ENCODE measurements at places on chromosomes 4 and X.

DNA sequence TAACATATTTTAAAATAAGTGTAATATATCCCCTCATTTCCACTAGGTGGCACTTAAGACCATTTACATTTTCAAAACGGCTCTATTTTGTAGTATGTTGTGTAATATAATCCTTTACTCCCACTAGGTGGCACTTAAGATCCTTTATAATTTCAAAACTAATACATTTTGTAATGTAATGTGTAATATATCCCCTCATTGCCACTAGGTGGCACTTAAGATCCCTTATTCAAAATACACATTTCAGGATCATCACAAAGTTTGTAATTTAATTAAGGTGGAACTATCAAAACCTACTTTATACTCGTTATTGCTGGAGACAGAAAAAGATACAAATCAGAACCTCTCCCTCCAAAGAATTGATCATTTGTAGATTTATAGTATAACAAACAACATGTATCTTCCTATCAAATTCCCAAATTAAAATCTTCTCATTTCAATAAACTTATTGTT, 132.5 kb downstream of the ARHGAP6 start:
- DNase-seq: peak; percentile 78

GRCh38 chrX:825991-826390, 195.4 kb downstream of the SHOX start:
- peak; percentile 89 for DNase-seq

GRCh38 chr4:821181-821591, 4.7 kb downstream of the CPLX1 start:
- DNase-seq: no peak

DNA sequence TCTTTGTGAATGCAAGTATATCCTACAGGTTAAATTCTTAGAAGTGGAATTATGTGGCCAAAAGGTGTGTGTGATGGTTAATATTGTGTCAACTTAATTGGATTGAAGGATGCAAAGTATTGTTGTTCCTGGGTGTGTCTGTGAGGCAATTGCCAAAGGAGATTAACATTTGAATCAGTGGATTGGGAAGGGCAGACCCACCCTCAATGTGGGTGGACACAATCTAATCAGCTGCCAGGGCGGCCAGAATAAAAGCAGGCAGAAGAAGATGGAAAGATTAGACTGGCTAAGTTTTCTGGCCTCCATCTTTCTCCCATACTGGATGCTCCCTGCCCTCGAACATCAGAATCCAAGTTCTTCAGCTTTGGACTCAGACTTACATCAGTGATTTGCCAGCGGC, 76.2 kb upstream of the GBA3 start:
- DNase-seq: no peak

GRCh38 chrX:30246769-30247489, at the start of gene MAGEB1:
TSS of gene MAGEB1 (plus strand) at chrX:30247146. CDS start at chrX:30250494, 3,348 bp downstream.
- DNase-seq: no peak

GRCh38 chr4:126081336-126081735, 766.6 kb downstream of the FAT4 start:
- peak; percentile 35 for DNase-seq

DNA sequence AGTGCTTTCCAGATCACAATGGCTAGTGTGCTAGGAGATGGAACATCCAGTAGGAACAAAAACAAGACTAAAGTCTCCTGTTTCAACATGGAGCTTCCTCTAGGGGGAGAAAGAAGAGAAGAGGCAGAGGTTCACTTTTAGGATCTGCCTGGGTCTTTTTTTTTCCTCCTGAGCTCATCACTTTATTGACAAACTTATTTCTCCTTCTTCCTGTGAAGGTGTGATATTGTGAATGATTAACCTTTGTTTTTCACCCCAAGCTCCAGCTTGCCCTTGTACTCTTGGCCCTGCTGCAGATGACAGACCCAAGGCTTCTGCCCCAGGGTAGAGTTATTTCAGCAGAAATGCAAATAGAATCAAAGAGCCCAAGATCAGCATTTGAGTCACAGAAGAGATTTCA, 13.5 kb downstream of the PAGE4 start:
- no peak for DNase-seq

- DNase-seq: no peak
Observed at GRCh38 chr4:155749041-155749440, 9.8 kb upstream of the GUCY1B1 start.

DNA sequence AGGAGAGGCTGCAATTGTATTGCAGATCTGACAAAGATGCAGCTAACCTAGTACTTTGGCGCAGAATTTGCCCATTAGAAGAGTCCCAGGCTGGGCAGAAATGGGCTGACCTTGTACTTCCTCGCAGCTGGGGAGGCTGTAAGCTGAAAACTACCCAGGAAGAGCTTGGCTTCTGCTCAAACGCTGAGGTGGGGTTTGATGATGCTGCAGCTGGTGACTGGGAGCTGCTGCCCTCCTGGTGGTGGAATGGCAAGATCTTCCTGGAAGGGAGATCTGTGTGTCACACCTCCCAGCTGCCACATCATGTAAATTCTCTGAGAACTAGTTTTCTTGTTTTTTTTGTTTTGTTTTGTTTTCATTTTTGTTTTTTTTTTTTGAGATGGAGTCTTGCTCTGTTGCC, 17.4 kb downstream of the CCNG2 start:
- DNase-seq: peak; percentile 46

- DNase-seq: peak; percentile 30
Observed at GRCh38 chrX:100980608-100981497, 11.3 kb downstream of the ARL13A start.

DNA sequence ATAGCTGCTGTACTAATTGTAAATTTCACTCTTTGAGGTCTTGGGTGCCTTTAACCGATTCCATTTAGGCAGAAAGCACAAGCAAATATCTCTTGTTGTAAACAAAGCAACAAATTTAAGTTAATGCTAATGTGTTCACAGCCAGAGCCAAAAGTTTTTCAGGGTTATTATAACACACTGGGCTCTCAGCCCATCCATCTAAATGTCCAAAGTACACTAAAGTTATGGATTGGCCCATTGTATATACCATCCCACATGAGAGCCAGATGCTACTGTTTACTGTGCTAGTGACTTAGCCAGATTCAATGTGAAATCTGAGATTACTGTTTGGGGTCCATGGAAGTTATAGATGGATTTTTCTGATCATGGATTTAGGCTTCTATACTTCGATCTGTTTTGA, 186.7 kb downstream of the LARP7 start:
- no peak for DNase-seq

- peak; percentile 40 for DNase-seq
Observed at GRCh38 chrX:17680732-17681413, 56.4 kb upstream of the SCML1 start.

DNA sequence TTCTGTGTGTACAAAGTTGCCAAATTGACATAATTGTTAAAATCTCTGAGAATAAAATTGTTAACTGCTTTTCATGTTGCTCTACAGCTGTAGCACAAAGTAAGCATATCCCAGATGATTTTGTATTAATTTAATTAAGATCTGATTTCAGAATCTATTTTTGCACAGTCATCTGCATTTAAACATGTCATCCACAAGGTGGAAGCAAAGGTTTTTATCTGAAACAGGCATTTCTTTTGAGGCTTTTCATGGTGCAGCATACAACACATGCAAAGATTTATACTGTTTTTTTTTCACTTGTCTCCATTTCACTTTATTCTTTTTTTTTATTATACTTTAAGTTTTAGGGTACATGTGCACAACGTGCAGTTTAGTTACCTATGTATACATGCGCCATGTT, 51.2 kb downstream of the GC start:
- DNase-seq: peak; percentile 36

DNA sequence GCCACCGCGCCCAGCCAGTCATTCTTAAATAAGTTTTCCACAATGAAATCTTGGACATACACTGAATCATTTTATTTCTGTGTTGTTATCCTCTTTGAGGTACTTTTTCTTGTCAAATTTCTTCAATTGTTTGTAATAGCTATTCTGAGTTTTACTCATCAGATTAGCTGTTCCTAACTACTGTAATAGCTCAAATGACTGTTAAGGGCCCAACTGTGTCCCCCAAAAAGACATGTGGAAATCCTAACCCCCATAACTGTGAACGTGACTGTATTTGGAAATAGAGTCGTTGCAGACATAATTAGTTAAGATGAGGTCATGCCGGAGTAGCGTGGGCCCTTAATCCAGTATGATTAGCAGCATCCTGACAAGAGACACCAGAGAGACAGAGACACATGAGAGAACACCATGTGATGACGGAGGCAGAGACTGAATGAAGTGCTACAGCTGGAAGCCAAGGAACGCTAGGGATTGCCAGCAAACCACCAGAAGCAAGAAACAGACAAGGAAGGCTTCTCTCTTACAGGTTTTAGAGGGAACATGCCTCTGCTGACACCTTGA, 22.9 kb downstream of the ACOT9 start:
- no peak for DNase-seq

- DNase-seq: no peak
Observed at GRCh38 chr4:63901304-63901703, 507.9 kb downstream of the TECRL start.

- DNase-seq: no peak
Observed at GRCh38 chr4:181312066-181312465, 931.1 kb upstream of the TENM3 start.

DNA sequence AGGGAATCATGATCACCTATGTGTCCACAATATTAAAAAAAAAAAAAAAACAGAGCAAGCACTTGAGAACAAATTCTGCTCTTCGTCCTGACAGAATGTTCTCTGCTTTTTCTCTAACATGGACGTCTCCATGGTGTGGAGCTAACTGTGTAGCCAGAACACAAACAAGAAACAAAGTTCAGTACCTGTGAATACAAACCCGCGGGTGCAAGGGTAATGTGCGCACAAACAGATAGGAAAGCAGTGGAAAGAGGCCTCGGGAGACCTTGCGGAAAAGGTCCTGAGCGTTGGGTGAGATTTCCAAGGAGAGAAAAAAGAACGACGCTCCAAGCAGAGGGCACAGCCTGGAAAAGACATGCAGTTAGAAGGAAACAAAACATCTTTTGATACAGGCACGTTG, 92.0 kb upstream of the TBL1X start:
- no peak for DNase-seq

GRCh38 chr4:150258569-150258968, 180.3 kb downstream of the DCLK2 start:
- no peak for DNase-seq

DNA sequence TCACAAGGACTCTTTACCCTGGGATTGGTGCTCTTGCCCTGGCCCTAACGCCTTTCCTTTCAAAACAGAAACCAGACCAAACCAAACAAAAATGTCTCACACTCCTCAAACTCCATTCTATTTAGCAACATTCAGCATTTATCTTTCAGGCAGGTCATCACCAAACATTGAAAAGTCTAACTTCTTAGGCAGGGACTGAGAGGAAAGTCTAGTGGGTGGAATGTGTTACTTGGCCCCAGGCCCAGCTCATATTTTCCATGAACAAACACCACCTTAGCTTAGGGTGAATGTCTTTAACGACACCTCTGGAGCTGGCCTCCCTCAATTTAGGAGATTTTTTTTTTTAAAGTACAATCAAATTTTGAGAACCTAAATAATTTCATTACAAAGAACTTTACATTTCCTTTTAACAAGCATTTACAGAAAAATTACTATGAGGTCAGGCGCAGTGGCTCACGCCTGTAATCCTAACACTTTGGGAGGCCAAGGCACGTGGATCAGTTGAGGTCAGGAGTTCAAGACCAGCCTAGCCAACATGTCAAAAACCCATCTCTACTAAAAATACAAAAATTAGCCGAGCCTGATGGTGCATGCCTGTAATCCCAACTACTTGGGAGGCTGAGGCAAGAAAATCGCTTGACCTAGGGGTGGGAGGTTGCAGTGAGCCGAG, 10.2 kb upstream of the N4BP2 start:
- peak; percentile 46 for DNase-seq

DNA sequence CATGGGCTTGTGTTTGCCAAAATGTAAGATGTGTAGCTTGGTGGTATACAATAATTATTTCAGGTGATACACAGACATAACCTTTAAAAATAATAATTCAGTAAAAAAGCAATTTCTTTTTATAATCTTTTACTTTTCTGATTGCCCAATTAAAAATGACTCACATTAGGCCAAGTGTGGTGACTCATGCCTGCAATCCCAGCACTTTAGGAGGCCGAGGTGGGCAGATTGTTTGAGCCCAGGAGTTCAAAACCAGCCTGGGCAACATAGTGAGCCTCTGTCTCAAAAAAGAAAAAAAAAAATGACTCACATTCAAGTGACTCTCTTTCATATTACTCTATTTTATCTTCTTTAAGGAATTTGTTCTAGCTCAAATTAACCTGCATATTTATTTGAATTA, 449.4 kb upstream of the HTR2C start:
- DNase-seq: no peak

GRCh38 chr4:98930311-98930865, 1.5 kb upstream of the EIF4E start:
- DNase-seq: no peak

DNA sequence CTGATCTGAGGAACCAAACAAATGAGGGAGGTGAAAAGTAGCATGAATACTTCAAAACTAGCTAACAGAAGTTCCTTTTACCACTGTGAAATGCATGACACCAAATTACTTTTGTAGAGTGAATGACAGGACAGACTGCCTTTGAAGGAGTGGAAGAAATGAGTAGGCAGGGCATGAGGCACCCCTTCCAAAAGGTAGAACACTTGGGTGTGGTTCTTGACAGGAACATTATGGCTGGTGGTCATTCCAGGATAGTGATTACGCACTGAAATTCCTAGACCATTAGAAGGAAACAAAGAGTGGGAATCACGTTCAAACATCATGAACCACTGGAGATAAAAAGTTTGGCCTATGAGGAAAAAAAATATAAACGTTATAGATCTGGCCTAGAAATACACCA, 4.9 kb downstream of the HUWE1 start:
- DNase-seq: no peak

GRCh38 chr4:39516407-39516966, 10.8 kb downstream of the UGDH start:
- no peak for DNase-seq

DNA sequence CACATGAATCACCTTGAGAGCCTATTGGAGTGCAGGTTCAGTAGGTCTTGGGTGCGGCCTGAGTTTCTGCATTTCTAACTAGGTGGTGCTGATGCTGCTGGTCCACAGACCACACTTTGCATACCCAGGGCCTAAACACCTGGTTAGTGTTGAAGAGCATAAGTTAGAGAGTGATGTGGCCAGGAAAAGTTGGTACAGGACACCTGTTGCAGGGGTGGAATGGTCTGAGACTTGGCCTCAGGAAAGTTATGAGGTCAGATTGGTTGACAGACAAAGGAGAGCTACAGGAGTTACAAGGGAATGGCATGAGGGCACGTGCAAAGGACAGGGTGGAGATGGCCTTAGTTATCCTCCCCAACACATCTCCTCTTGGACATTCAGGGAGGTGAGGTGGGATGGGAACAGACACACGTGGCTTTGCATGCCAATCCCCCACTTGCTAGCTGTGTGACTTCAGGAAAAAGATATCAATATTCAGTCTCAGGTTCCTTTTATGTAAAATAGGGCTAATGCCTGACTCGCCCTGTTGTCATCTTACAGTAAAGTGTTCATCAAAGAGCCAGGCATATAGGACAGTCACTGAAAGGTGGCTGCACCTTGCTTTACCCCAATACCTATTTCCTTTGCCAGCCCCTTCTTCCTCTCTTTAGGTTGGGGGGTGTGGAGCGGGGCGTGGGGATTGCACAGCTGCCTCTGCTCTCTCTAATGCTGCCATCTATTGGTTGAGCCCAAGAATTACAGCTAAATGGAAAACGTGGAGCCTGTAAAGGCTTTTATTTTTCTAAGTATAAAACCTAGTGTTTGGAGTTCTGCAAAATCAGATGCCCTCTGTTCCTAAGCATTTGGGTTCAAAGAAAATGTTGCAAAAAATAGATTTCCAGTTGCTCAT, 47.5 kb downstream of the ATG4A start:
- no peak for DNase-seq

- DNase-seq: peak; percentile 83
Observed at GRCh38 chr4:183182873-183183725, 84.0 kb downstream of the WWC2 start.

- no peak for DNase-seq
Observed at GRCh38 chr4:8112672-8113071, 45.9 kb downstream of the ABLIM2 start.
